ENCODE measurements at places on chromosomes 4 and X.

- peak; percentile 53 for DNase-seq
These were observed 27.7 kb downstream of the CD38 start for GRCh38 chr4:15805583-15806517.

DNA sequence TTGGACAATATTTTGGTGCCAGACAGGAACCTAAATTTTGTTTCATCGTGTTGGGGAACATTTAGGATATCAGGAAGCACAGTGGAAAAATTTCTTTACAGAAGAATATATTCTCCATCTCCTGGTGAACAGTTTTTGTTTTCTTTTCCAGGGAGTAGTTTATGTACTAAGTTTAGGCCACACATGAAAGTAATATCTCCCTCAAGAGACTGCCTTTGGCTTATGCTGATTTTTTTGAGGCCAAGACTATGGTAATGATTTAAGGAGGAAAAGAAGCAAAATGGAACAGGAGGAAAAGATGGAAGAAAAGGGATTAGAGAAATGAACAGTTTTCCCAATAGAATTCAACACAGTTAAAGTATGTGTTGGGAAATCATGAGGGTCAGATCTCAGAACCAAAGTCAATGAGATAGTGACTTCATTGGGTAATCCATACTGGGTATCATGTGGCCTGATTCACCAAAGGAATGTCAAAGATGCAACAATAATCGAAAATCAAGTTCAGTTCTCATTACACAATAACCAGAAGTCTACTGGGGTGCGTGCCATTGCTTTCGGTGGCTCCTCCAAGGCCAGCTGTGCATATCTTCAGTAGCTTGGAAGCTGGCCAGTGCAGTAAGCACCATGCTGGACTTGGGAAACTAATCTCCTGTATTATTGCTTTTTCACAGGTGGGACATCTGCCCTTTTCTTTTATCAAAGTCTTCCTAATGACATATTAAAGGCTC is 234.8 kb downstream of the COL25A1 start:
- no peak for DNase-seq

DNA sequence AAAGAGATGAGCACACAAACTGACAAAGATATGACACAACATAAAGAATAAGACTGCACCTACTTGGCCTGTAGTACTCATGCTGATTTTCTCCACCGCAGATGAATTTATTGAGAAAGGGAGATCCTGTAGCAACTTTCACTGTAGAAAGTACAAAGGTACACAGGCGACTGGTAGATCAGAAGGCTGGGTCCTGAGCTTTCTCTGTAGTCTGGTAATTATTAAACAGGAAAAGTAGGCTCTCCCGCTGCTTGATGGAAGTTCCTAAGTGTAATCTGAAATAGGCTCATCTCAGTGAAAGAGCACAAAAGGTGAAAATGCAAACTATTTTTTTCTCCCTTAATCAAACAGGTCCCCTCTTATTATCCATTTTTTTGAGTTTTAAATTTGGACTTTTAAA is at the start of gene ADH6:
ADH6 (minus strand) TSS at position 175 of the 400 bp plus-strand sequence; CDS start at position 81, 94 bp downstream.
- no peak for DNase-seq

GRCh38 chr4:174111422-174111821 is 172.0 kb downstream of the FBXO8 start:
- DNase-seq, result no peak

DNA sequence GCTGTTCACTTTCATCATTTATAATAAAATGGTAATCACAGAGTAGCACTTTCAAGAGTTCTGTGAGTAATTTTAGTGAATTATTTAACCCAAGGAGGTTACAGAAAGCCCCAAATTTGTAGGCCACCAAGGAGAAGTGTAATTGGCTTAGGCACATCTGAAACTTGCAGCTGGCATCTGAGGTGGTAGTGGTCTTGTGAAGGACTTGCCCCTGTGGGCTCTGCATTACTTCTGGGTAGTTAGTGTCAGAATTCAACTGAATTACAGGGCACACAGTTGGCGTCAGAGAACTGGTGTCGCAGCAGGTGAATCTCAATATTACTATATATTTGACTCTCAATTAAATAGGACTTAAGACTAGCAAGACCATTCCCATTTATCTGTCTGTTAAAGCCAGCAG is 36.9 kb downstream of the GPR174 start:
- no peak for DNase-seq

DNA sequence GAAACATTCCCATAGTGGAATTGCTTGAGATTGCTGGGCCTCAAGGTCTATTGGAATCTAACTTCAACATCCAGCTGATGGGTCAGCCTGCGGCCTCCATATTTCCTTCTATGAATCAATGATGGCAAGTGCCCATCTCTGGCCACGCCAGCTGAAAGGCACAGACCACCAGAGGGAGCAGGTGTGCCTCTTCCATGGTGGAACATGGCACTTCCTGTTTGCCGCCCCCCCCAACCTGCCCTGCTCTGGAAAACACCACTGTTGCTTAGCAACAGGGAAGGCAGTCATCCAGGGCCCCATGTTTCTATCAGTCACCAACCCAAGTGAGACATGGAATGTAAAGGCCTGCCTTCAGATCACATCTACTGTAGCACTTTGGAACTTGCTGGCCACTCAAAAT is 11.6 kb downstream of the PAGE4 start:
- DNase-seq, result peak; percentile 87

- no peak for DNase-seq
These were observed 16.1 kb upstream of the CXCR3 start for GRCh38 chrX:71634366-71634765.

DNA sequence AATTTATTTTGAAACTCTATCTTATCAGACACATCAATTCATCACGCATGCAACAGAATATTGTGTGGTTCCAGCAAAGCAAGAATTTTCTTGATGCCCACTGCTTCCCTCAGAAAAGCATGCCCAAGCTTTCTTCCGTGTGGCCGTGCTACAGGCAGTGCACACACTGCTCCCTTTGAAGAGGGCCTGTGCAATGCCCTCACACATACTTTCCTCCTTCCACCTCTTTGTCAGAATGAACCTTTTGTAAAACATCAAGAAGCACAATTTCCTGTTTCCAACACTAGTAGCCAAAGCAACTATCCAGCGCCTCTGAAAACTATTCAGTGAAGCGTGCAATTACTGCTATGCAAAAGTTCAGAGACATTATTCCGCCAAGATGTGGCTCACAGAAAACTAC is 201.7 kb downstream of the NLGN4X start:
- DNase-seq, result no peak

DNA sequence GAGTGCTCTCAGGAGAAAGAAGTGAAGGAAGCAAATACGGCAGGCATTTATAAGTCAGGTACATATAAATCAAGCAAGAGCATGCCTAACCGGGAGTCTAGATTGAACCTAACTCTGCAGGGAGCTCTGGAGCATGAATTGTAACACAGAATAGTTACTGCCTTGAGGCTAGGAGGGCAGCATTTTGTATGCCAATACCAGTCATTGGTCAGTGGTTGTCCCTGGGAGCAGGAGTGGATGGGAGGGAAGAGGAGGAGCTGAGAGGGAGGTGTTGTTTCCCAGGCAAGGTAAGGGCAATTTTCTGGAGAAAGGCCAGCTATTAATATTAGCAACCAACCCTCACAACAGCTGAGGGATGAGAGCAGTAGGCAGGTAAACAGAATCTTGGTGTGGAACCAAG is 224.7 kb upstream of the DCAF8L1 start:
- DNase-seq, result no peak

GRCh38 chr4:138014590-138015288 is 227.4 kb downstream of the SLC7A11 start:
- no peak for DNase-seq

DNA sequence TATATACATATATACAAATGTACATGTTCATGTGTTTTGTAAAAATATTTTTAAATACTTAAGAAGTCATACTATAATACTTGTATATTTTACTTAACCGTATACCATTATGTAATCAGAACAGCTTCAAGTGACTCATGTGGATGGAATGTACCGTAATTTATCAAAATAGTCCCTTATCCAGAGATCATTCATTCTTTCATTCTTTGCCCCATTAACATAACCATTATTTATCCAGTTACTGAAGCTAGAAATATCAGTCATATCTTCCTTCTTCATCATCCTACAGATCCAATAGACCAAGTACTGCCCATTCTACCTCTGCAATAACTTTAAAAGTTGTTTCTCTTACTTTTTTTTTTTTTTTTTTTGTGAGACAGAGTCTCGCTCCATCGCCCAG is 164.2 kb downstream of the MAB21L2 start:
- peak; percentile 24 for DNase-seq

- peak; percentile 64 for DNase-seq
These were observed 12.1 kb upstream of the CC2D2A start for GRCh38 chr4:15457406-15458201.

GRCh38 chr4:138406876-138407275 is 164.7 kb upstream of the SLC7A11 start:
- DNase-seq, result no peak

GRCh38 chrX:38760883-38761282 is 40.4 kb upstream of the MID1IP1 start:
- peak; percentile 31 for DNase-seq

DNA sequence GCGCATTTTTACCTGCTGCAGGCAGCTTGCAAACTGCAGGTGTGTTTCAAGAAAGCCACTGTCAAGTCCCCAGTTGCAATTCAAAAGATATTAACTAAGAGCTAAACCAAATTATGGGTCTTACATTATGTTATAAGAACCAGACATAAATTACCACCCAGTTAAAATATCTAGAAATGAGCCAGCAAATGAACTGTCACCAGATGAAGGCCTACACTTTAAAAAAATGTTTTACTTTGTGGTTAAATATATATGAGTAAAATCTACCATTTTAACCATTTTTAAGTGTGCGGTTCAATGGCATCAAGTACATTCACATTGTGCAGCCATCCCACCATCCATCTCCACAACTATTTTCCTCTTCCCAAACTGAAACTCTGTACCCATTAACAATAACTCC is 32.0 kb upstream of the TMEM131L start:
- no peak for DNase-seq

- peak; percentile 51 for DNase-seq
These were observed 2.5 kb downstream of the CACNA1F start for GRCh38 chrX:49230500-49231232.

DNA sequence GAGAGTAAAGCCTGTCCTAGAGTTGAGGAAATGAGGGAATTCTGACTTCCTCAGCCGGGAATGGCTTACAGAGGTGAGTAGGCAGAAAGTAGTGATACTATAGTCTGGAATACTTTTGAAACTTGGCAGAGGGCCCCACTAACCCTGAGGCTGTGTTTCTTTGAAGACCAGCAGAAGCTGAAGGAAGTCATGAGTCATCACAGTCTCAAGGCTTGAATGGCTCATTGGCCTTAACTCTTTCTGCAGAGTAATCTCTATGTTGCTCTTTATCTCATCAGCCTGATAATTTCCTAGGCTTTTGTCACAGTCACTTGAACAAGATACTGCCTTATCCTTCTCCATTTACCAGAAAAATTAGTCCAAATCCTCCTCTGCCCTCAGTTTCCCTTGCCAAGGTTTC is 80.8 kb downstream of the ANKRD50 start:
- peak; percentile 99 for DNase-seq

DNA sequence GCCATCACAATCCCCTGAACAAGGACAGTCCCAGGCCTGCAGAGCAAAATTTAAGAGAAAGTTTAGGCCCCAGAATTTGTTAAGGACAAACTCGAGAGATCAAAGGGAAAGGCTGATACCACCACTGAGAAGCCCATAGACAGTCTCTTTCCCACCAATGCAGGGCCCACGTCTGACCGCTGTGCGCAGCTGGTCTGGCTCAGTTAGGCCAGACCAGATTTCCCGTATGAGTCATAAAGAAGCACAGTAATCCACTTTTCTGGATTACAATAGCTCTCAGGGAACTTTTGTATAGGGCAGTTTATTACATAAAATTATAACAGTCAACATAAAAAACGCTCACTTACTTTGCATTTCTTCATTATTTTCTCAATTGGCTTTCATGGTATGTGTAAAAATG is 259.5 kb downstream of the RCHY1 start:
- DNase-seq, result peak; percentile 32

DNA sequence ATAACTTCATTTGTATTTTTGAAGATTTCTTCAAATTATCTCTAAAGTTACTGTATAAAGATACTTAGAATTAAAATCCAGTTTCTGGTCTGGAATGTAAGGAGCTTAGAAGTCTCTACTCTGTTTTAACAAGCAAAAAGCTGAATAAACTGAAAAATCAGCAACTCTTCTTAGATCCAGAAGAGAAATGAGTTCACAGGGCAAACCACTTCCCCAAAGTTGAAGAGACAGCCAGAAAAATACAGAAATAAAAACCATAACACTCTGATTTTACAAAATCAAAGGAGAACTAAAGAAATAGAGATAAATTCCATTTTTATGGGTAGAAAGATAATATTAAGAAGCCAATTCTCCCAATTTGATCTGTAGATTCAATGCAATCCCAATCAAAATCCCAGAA is 1166.8 kb downstream of the ADGRL3 start:
- no peak for DNase-seq

DNA sequence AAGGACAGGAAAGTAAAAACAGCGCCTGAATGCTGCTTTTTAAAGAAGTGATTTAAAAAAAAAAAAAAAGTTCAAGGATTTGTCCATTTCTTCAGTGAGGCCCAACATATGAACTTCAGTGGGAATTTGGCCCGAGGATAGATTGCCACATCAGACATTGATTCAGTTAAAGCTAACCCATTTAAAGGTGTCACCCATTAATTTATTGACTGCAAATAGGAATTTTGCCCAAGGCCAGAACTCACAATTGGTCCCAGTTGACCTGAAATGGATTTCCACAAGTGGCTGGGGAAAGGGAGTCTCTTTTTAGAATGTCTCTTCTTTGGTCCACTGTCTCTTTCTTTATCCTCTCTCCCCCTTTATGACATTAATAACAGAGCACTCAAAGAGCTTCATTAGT is 86.5 kb upstream of the RPL34 start:
- DNase-seq, result peak; percentile 15

- no peak for DNase-seq
These were observed 32.3 kb downstream of the CHRNA9 start for GRCh38 chr4:40367451-40367850.

DNA sequence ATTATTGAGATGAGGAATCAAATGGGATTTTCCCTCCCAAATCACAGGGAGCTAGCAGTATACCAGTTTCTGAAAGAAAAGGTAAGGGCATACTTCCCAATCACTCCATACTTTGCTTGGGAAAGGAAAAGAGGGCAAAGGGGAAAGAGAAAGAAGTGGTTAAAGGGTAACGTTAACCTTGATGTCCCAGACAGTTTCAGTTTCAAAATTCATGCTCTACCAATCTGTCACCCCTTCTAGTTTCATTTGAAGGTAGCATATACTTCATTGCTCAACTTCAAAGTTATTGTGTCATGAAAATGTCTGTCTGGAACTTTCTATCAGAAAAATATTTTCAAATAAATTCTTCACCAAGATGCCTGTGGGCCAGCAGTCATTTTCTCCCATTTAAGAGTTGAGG is 16.0 kb downstream of the TNMD start:
- DNase-seq, result no peak

DNA sequence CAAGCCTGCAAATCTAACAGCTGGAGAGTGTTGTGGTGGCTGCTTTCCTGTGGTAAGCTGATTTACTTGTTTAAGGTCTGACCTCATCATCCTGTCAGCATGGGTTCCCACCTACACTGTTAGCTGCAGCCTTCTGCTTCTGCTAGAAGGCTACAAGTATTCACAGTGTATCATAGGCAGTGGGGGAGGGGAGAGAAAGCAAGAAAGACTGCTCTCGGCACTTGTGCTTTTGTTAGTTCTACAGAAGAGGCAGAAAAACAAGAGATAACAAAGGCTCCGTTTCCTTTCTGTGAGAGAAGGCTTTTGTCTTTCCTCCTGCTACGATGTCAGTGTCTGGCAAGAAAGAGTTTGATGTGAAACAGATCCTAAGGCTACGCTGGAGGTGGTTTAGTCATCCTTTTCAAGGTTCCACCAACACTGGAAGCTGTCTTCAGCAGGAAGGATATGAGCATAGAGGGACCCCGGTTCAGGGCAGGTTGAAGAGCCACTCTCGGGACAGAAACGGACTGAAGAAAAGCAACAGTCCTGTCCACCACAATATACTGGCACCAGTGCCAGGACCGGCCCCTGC is at the start of gene KLHL4:
KLHL4 (plus strand) TSS at position 232 of the 571 bp plus-strand sequence; CDS start at position 324, 92 bp downstream.
- peak; percentile 75 for DNase-seq
